ENCODE measurements at places on chromosomes 1 and 21.

GRCh38 chr1:13817906-13818305 is 117.9 kb downstream of the PRDM2 start:
- no peak for DNase-seq

DNA sequence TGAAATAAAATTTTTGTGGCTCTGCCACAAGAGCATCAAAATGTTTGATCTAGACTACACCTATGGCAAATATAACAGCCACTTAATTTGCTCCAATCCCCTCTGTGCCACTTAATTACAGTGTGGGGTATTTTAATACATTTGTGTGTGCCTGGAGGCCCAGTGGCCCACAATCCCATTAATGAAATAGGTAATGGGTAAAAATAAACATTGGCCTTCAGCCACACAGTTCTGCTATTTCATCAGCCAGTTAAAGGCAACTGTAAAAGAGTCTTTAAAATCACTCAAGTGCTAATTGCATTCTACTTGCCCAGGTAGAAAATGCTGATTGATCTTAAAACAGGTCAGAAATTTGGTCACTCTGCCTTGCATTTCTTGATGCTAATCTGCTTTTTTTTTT is 151.6 kb upstream of the UBE2U start:
- DNase-seq: no peak

DNA sequence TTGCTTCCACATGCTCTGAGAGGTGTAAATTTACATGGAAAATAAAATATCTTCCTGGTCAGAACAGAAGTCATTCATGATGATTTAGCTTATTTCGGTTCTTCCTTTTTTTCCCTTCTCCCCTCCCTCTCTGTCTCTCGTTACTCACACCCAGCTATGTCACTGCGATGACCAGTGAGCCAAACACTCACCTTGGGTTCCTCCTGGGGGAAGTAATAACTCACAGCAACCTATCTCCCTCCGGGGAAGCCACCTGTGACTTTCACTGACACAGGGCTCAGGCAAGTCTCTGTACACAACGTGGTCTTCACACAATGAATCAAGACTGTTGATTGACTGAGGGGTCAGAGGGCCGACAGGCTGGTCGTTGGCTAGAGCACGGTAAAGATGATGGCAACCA is 135.3 kb upstream of the VANGL1 start:
- no peak for DNase-seq

DNA sequence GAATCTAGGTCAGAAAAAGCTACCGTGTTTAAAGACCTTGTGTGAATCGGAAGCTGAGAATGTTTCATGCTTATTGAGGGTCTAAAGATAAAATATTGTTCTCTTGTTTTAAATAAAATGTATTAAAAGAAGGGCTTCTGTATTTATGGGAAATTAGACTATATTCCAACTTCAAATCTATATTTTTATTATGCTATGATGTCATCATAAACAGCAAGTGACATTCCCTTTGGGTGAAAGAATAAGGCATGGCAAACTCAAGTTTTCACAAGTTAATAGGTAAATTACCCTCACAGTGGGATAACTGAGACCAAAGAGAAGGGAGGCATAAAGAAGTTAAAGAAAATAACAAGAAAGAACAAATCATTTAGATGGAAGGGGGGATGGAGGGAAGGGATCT is 333.8 kb upstream of the NR5A2 start:
- DNase-seq: no peak

DNA sequence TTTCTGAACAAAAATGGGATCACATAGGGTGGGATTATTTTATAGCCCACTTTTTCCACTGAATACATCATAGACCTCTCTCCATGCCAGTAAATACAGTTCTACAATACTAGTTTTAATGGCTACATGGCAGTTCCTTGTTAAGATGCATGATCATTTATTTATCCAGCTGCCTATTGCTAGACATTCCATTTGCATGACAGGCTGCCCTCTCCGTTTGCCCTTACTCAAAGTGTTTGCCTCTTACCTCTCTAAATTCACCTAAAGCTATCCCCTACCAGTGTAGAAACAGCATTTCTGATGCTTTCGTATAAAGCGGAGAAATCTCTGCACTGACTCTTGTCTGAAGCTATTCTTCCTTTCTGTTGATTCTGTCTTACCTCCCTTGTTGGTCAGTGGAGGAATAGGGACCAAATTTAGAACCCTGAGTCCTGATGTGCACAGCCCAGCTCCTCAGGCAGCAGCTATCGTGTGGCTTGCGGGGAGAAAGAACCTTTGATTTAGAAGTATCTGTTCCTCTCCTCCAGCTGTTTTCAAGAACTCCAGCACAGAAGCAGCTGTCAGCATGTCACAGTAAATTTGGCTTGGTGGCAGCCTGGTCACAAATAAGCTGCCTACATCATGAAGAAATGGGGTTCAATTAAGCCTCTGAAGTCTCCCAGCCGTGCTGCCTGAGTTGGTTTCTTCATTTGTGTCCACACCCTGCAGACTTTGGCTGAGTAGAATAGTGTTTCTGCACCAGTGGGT is 337.3 kb downstream of the PRDM2 start:
- no peak for DNase-seq

DNA sequence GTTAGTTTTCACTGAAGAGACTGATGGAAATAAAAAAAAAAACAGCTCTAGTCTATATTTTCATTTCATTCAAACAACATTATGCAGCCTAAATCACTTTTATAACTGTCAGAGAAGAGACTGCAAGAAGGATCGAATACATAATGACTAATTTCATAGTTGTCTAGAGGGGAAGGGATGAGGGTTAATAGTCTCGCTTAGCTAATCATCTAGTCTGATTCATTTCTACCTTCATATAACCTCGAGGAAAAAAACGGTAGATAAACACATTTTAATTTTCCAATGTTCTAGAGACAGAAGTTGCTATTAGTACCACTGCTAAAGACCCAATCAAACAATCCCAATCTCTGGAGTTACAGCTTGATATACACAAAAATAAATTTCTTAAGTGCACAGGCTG is 3.5 kb downstream of the FUBP1 start:
- DNase-seq: no peak

- DNase-seq: no peak
Measured at GRCh38 chr1:37574834-37575480, 18.2 kb downstream of the DNALI1 start.

DNA sequence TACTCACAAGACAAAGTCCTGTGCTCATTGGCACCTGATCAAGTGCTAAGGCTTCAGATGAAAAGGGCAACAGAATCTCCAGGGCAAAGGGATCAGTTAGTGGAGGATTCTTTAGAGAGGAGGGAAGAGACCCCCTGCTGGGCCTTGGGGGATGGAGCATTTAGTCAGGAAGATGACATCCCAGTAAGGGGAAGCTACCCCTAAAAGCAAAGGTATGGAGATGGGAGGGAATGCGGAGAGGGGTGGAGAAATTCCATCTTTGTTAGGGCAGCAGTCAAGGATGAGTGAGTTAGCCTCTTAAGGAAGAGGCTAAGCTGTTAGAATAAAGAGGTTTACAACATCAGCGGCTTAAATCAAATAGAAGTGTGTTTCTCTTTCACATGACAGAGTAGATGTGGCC is 67.4 kb downstream of the ST6GALNAC3 start:
- no peak for DNase-seq

GRCh38 chr1:117613969-117614729 is 8.3 kb downstream of the TENT5C start:
- DNase-seq: no peak

- no peak for DNase-seq
Measured at GRCh38 chr1:203649551-203649998, 22.9 kb downstream of the ATP2B4 start.

DNA sequence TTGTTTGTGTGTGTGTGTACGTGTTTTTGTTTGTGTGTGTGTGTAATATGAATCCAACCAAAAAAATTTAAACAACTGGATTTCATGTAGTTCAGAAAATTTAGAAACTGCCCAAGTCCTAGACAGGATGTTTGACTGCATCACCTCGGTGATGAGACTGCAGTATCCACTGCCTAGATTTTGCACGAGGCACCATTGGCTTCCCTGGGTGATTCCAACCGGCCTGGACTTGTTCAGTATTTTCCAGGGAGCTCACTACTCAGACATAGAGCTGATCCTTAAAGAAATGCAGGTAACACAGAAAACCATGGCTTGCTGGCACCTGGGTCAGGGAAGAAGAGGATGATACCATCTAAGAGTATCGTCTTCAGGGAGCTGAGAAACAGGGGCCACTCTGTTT is 18.2 kb upstream of the KCNK2 start:
- no peak for DNase-seq

- no peak for DNase-seq
Measured at GRCh38 chr21:26795866-26796329, 49.3 kb downstream of the ADAMTS1 start.

DNA sequence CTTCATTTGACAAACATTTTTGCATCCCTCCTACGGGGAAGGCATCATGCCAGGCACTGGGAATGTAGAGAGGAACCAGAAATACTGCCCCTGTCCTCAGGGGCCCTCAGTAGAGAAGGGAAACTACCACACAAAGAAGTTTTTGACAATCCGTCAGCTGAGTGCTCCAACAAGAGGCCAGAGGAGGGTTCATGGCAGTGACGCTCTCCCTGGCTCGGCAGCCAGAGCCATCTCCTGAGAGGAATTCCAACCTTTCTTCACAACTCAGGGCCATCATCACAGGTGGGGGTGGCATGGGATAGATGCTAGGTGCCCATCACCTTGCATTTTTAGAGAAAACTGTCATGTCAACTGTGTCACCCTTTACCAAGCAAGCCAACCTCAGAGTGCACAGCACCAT is 154.1 kb downstream of the HIVEP3 start:
- DNase-seq: peak; percentile 54

Measured in inflammatory macrophage (primary cell).